NK-92 treated with Interleukin-12 subunit alpha and Interleukin-12 subunit beta, amount 100 ng/mL, for 24 hours (cell line): ENCODE measurements at places on chromosomes 12 and 14.

- DNase-seq: no peak
These were observed 163.6 kb downstream of the BRMS1L start for GRCh38 chr14:35989736-35990135.

DNA sequence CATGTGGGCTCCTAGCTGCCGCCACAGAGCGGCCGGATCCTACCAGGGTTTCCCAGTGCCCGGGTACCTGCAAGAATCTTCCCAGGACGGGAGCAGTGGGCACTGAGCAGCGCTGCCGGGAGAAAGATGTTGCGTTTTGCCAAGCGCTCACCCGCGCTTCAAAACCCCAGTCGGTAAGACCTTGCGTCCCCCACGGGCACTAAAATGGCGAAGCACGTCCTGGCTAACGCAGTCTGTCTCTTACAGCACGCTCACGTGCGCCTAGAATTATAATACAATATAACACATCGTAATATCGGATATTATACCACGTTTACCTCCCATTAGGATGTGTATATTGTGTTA is 35.1 kb upstream of the TBX5 start:
- no peak for DNase-seq

GRCh38 chr12:64660237-64661018 is 50.1 kb downstream of the RASSF3 start:
- DNase-seq: no peak

DNA sequence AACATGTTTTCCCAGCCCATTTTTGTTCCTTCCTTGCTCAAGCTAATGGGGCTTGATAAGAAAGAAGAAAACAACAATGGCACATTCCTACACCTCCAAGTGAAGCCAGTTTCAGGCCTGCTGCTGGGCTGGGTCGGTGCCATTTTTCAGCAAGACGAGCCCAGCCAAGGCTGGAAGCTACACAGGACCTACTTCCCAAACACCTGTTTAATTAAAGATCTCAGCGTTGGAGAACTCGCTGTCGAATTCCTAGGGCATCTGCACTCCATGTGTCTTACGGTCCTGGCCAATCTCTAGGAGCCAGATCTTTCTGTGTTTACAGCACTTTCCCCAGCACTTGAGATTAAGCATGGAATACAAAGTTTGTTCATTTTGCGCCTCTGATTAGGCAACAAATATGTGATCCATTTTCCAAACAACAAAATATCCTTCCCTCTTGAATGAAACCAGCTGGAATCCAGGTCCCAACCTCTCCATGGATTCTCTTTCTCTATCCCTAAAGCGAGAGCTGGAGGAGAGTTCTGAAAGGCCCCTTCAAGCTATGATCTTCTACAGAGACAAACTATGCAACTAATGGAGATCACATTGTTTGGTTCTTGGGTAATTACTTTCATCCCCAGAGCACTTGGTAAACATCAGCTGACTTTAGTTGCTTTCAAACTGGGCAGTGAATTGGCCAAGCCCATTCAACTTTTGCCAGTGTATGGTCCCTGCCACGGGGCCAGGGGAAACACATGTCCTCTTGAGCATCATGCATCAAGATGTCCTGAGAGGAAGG is 34.3 kb upstream of the TC2N start:
- no peak for DNase-seq

- no peak for DNase-seq
These were observed 104.5 kb upstream of the SFSWAP start for GRCh38 chr12:131606218-131606901.

GRCh38 chr14:24231263-24232120 is 675 bp downstream of the NEDD8 start:
- no peak for DNase-seq

- DNase-seq: no peak
These were observed 111.0 kb downstream of the MNAT1 start for GRCh38 chr14:60845523-60845922.

DNA sequence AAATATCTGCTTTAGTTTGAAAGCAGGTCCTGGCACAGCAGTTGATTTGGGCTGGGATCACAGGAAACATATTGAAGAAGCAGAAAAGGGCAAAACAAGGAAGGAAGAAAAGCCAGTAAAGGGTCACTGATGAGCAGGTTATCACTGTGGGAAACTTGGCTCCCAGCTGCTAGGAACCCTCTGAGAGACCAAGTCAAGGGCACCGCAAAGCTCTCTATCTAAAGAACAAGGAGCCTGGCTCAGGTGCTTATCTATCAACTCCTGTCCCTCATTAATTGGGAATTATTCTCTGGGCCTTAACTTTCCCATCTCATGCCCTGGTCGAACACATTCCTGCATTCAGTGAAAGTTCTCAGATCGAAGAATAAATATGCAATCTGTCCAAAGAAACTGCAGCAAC is 450.9 kb upstream of the RPL10L start:
- DNase-seq: no peak

- DNase-seq: no peak
These were observed 58.7 kb downstream of the STX2 start for GRCh38 chr12:130780325-130780724.

DNA sequence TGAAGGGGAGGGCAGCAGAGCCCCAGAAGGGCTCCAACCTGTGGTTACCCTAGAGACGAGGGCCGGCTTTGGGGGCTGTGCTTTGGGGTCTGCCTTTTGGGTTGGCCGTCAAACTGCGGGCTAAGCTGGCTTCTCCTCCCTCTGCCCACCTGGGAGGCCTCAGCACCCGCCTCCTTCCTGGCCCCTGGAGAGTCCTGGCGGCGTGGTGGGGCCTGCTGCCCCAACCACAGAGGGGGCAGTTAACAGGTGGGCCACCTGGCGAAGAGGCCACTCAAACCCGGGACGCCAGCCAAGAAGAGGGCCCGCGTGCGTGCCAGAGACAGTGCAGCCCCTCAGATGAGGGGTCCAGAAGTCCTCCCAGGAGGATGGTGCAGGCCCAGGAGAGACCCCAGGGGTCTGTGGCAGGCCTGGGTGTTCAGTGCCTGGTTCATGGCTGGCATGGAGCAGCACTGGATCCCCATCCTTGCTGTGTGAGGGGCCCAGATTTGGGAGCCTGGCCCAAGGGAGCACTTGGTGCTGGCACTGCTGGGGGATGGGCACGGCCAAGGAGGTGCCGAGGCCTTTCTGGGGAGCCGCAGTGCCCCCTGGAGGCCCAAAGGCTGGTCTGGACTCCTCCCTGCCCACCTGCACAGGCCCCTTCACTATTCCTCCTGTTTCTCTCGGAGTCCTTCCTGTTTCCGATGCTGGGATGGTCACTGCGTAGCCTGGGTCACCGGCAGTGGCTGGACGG is 48.8 kb downstream of the LRCOL1 start:
- no peak for DNase-seq

GRCh38 chr12:107990325-107990724 is 138.8 kb upstream of the WSCD2 start:
- no peak for DNase-seq

GRCh38 chr14:36430662-36431084 is 89.4 kb downstream of the NKX2-1 start:
- no peak for DNase-seq

GRCh38 chr14:80136358-80136757 is 74.9 kb downstream of the DIO2 start:
- no peak for DNase-seq

DNA sequence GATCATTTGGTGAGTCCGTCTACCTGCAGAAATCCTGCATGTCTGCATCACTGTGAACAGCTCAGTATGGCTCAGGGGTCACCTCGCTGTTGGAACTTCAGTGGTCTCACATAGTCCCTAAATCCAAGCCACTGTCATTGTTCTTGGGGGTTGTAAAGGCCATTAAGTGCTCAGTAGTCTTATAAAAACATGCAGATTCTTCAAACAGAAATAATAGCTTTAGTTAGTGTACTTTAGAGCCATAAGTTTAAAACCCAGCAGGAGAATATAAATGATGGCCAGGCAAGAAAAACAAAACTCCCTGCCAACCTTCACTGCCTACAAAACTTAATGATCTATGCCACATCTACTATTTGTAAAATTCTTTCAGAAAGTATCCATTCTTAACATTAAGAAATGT is 396.3 kb downstream of the SYT1 start:
- DNase-seq: no peak

DNA sequence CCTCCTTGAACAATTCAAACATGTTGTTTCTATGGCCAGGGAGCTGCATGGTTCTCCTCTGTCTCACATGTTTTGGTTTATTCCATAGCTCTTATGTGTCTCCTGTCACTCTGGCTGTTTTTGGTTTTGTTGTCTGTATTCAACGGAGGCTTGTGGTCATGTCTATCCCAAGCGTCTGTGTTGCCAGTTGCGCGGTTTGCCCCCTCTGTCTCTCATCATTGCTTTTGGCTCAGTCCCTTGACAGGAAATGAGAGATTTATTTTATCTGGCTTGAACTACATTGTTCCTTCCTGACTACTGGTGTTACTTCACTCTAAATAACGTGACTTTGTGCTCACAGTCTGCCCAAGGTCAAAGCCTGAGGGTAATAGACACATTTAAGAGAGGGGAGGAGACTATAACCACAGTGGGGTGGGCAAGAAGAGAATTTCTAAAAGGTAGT is 96.4 kb upstream of the SOX5 start:
- DNase-seq: no peak

- DNase-seq: no peak
These were observed 1.1 kb downstream of the LRP1 start for GRCh38 chr12:57129321-57129842.

- no peak for DNase-seq
These were observed 23.8 kb downstream of the BAZ1A start for GRCh38 chr14:34851395-34851794.

DNA sequence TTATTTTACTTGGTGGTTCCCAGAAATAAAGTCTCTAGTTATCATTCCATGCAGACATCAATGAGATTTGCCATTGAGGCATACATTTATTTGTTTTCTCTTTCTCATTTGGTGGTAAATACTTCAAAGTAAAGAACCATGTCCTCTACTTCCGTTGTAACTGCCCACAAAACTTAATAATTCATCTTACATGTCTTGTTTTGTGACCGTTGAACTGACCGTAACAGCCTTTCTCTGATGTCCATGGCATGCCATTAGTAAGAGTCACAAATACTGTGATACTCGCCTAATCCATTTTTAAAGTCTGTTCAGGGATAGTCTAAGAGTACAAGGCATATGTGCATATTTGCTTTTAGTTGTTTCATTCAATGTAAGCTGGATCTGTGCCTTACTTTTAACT is 145.3 kb downstream of the ETV6 start:
- DNase-seq: no peak
